ENCODE measurements at places on chromosomes 3 and 15.

- no peak for DNase-seq
These were observed 234.8 kb upstream of the NR2E3 start for GRCh38 chr15:71575474-71576045.

DNA sequence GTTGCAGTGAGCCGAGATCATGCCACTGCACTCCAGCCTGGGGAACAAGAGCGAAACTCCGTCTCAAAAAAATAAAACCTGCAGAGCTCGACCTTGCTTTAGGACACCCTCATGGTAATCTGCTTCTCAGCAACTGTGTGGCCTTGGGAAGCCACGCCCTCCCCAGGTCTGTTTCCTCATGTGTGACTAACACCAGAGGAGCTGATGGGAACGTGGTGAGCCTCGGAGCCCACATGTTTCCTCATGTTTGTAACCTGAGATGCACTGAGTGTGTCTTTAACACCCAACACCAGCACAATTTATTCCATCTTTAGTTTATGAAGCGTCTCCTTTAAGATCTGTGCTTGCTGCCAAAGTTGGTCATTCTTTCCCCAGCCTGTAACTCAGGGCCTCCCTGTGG is 142.8 kb downstream of the OCA2 start:
- DNase-seq: no peak

- DNase-seq: no peak
These were observed 821.8 kb downstream of the TBL1XR1 start for GRCh38 chr3:176375519-176375918.

GRCh38 chr3:23966328-23966727 is 21.2 kb downstream of the NR1D2 start:
- no peak for DNase-seq

DNA sequence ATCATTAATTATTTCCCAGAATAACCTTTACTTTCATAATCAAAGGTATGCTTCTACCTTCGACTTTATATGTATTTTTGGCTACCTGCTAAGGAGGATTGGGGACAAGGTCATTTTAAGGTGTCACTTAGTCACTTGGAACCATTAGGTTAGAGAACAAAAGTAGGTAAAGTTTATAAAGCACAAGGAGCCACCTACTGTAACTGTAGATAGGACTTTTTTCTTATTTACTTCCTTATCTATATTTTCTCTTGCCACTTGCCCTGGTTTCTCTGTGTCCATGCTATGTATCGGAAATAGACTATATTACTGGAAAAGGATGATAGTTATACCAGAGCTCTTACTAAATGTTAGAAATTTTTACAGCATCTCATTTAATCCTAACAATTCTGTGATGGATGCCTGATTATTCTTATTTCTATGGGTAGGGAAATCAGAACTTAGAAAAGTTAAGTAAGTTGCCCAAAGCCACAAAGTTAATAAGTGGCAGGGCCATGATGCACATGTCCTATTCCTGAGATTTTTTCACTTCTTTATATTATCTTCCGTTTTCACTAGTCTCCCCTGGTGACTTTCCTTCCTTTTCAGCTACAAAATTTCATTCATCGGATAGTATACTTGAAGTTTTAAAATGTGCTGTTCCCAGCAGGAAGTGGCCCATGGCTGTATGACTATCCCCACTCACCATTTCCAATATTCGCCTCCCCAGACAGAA is 132.5 kb downstream of the CMSS1 start:
- no peak for DNase-seq

- DNase-seq: no peak
These were observed 606.8 kb downstream of the UNC13C start for GRCh38 chr15:54585063-54585462.

GRCh38 chr15:70202756-70203155 is 105.0 kb upstream of the TLE3 start:
- no peak for DNase-seq

- DNase-seq: no peak
These were observed 401 bp downstream of the RAMAC start for GRCh38 chr15:82986442-82986780.

GRCh38 chr3:48561045-48561736 is 2.4 kb downstream of the UCN2 start:
- no peak for DNase-seq

DNA sequence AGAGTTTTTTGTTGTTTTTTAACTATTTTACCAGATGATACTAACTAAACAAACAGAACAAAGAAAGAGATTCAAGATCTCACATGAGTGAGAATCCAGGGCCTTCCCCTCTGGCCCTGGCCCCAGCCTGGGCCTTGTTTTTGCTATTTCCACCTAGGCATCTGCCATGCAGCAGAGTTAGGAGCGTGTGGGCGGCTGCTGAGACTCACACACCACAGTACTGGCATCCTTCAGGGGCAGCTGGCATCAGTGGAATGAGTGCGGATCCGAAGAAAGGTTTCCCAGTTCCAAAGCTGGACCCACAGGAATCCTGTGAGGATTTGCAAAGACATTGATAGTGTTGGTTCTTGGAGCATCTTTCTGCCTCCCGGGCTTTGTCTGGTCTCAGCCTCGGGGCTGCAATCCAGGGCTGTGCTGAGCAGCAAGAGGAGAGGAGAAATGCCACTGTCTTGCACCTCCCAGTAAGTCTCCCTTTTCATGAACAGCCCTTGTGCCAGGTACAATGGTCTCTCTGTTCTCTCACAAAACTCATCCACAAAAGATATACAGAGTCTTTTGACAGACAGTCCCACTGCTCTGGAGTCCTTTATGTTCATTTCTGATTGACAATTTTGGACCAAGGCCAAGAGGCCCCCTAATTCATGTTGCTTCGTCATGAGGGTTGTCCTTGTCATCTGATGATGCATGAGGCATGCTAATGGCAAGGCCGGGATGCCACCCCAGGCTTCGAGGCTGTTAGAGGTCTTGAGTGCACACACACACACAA is 46.6 kb downstream of the APH1B start:
- DNase-seq: no peak

DNA sequence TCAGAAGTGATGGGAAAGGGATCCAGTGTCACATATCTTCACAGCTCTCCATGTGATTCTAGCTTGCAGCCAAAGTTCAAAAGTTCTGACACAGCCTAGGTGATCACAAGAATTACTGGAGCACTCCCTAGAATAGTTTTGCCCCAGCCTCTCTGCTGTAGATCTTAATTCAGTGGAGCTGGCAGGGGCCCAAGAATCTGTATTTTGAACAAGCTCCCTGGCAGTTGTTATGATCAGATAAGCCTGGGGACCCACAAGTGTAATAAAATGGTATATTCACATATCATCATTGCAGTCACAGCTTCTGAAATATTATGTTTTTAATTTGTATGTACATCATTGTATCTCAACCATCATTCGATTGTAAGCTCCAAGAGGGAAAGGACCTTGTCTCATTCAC is 62.3 kb downstream of the NOX5 start:
- DNase-seq: no peak

GRCh38 chr3:107085261-107085660 is 292.0 kb upstream of the CCDC54 start:
- no peak for DNase-seq

DNA sequence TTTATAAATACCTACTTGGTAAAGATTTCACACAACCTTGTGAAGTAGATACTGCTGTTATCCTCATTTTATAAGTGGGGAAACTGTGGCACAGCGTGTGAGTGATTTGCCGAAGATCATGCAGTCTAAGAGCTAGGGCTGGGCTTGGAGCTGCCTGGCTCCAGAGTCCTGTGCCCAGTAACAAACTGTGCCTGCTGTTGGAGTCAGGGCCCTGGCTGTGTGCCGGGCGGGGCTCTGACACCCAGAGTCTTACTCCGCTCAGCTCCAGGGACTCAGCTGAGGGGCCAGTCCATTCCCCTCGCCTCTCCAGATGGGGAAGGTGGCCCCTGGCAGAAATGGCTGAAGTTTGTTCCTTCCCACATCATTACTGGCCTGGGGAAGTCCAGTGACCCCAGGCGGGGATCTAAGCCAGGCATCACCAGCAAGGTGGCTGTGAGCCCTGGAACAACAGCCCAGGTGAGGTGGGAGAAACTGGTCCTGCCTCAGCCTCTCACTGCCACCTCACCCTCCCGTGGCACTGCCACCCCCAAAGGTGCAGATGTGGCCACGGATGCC is 17.3 kb upstream of the PLXNA1 start:
- DNase-seq: no peak

DNA sequence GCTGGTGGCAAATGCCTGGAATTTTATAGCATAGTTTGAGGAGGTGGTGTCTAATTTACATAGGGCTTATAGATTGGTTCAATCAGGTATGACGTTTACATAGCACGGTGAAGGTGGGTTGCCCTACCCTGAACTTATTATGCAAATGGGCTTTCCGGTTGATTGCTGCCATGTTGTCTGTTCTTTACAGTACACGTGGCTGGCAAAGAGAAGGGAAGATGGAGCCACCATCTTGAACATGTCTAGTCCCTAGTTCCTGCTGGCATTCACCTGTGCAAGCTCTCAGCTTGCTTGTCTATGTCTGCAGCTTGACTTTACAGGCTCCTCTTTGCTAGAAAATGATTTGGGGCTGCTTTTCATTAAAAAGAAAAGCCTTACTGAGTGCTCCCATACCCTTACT is 14.0 kb upstream of the STAC start:
- no peak for DNase-seq

GRCh38 chr3:66816090-66816761 is 181.9 kb upstream of the KBTBD8 start:
- peak; percentile 42 for DNase-seq

DNA sequence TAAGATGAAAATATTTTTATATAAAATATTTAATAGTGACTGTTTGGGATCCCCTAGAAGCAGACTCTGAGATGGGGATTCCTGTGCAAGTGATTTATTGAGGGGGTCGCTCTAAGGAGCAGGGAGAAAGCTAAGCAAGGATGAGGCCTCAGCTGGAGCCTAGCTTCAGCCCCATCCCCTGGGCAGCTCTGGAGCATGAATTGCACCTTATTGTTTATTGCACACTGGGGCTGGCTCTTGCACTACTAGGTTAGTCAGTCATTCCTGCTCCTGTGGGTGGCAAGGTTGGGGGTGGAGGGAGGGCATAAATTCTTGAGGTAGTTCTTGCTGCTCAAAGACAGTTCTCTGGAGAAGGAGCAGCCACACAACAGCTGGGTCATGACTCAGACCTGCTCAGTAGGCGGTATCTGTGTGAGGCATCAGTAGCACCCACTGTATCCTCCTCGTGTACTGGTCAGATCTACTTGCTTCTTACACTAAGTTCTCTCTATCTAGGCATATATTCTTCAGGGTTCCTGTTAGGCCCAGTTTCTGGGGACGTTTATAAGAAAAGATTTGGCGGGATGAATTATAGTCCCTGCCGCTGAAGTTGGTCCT is 27.2 kb upstream of the TNFSF10 start:
- peak; percentile 69 for DNase-seq

- no peak for DNase-seq
These were observed 25.2 kb upstream of the CLSTN2 start for GRCh38 chr3:139909811-139910210.

- DNase-seq: no peak
These were observed 56.6 kb downstream of the MESD start for GRCh38 chr15:80932989-80933388.

DNA sequence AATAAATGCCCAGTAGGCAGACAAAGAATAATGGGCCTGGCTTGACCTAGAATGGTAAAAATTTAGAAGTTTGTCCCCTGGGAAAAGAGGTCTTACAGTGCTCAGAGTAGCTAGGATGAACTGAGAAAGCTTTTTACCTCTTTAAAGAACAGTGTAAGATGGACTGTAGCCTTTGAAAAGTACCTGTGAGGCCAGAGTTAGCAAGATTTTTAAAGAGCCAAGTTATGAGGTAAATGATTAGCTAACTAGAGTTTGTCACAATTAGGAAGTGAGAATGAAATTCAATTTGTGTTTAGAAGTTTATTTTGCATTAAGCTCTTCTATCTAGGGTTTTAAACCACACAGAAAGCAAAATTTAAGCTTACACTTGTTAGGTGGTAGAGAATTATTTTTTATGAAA is 480.9 kb downstream of the ZIC1 start:
- no peak for DNase-seq

DNA sequence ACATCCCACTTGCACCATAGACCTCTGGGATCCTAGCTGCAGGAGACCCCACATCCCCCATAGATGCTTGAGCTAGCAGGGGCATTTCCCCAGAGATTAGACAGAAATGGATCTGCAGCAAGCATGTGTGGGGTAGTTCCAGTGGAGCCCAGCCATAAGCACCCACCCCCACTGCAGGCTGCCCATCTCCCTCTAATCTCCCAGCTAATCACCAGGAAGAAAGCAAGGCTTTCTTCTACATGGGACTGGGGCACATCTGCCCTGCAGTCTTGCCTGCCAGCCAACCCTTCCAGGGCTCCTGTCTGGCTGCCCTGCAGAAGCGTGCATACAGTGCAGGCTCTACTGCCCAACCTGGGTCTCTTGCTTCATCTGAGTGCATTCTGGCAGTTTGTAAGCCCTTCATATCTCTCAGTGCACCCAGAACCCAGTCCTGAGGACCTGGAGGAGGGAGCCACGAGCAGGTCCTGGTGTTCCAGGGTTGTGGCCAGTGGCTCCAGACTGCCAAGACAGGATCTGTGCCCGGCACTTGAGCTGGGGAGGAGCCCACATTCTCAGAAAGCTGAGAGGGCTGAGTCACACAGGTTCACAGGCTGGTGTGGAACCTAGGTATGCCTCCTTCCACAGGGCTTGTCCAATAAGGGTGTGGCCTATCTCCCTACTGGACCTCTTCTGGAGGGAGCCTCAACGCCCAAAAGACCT is 49.9 kb upstream of the IGSF11 start:
- DNase-seq: peak; percentile 42
